Vagina (tissue), 2 donors: ENCODE measurements at places on chromosomes 13 and 19.

DNA sequence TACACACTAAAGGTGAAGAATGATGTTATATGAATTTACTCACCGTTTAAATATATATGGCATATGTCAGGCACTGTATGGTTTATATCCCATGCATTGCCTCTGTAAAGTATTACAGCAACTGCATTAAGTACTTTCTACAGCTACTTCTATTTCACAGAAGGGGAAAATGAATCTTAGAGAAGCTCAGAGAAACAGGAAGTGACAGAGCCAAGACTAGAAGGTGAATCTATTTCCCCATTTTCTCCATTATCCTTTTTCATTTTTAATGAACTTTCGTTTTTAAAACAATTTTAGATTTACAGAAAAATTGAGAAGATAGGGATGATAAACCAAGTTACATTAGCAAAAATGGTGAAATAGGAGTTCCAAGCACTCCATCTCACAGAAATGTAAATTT lies 863.3 kb downstream of the UQCRFS1 start:
- DNase-seq: no peak

- no peak for DNase-seq
Observed at GRCh38 chr19:7304200-7304599, 10.0 kb upstream of the INSR start.

DNA sequence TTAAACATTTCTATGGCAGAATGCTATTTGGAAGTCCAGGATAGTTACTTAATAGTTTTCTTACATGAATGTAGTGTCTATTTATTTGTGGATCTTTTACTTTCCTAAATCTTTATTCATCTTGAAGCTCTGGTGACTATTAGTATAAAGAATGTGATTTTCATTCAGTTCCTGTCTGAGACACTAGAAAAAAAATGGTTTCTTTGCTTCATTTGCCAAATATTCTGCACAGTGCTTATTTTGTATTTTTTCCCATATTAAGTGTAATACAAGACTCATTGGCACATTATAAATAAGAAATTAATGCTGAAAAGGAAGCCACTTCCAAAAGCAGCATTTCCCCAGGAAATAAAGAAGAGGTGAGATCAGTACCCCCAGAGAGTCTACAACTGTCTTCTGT lies 109.8 kb downstream of the POSTN start:
- DNase-seq: no peak

DNA sequence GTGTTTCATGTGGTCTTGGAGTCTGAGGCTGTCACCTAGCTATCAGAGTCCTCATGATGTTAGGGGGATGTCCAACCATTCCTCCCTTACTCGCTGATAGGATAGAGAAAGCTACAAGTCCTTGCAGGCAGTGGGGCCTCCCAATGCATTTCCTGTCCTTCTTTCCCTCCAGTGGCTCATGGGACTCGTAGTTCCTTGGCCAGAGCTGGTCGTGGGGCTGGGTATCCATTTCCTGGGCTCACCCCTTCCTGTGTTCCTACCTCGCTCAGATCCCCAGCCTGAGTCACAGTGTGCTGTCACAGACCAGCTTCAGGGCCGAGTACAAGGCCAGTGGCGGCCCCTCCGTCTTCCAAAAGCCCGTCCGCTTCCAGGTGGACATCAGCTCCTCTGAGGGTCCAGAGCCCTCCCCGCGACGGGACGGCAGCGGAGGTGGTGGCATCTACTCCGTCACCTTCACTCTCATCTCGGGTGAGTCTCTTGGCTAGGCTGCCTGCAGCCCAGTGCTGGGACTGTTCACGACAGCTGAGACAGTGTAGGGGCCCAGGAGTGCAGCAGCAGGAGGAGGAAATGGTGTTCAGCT lies 19.1 kb downstream of the TMEM150B start:
- no peak for DNase-seq

DNA sequence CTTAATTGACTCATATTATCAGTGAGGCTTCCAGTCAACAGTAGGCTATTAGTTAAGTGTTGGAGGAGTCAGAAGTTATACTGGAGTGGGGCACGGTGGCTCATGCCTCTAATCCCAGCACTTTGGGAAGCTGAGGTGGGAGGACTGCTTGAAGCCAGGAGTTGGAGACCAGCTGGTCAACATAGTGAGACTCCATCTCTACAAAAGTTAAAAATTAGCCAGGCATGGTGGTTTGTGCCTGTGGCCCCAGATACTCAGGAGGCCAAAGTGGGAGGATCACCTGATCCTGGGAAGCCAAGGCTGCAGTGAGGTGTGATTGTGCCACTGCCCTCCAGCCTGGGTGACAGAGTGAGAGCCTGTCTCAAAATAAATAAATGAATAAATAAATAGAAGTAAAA lies 53.2 kb downstream of the COMP start:
- no peak for DNase-seq

DNA sequence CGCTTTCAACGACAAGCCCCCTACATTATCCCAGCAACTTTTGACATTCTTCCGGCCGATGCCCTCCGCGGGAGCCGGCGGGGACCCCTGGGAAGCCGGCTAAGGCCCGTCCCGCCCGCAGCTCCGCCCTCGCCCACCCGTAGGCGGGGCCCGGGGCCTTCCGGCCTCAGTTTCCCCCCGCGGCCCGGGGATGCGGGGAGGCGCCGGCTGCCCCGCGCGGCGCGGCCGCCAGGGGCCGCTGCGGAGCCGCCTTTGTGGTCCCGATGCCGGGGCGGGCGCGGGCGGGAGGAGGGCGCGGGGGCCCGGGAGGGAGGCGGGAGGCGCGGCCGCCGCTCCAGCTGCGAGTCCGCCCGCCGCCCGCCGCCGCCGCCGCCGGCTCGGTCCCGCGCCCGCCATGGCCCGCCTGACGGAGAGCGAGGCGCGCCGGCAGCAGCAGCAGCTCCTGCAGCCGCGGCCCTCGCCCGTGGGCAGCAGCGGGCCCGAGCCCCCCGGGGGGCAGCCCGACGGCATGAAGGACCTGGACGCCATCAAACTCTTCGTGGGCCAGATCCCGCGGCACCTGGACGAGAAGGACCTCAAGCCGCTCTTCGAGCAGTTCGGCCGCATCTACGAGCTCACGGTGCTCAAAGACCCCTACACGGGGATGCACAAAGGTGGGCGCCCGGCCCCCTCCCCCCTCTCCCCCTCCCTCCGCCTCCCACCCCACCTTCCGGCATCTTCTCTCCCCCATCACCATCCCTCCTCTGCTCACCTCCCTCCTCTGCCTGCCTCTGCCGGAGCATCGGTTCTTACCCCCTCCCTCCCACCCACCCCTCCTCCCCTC lies at the start of gene CELF5:
TSS of gene CELF5 (plus strand) at position 316 of the 823 bp plus-strand sequence. CDS start at position 395, 79 bp downstream.
- DNase-seq: no peak

- no peak for DNase-seq
Observed at GRCh38 chr13:44021422-44021821, 141.7 kb downstream of the LACC1 start.

DNA sequence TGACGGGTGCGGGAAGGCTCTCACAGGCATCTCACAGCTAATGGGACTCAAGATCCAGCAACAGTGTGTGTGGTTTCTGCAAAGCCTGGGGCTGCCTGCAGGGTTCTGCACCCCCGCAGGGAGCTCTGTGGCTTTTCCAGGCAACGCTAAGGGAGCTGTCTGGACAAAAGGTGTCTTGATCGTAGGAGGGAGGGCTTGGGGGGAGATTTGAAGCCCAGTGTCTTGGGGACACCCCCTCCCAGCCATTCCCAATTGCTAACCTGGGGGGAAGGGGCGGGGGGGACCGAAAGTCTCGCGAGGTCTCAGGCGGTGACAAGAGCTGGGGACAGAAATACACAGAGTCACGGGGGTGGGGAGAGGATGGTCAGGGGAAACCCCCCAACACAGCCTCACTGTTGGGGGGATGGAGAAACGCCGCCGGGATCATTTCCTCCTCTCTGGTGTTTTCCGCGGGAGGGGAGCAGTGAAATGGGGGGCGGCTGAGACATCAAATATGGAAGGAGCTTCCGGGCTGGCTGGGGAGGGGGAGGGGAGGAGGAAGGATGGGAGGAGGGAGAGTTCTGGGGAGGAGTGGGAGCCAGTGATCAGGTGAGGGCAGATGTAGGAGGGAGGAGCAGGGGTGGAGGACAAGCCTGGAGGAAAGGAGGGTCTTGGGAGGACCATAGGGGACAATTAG lies 13.3 kb downstream of the KCNC3 start:
- no peak for DNase-seq

DNA sequence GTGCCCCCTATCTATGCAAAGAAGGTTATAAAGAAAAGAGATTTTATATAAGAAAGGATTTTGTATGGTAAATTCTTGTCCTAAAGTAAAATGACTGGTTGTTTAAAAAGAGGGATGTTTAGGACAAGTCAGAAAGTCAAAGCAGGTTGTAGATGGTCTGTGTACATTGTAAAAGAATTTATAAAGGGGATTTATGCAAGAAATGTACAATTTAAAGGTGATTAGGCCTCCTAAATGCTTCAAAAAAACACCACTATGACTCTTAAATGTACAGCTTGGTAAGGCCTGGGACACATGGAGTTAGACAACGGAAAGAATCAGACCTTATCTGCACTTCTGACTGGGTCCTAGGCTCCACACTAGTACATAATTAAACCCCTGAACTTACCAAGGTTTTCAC lies 19.3 kb upstream of the C13orf42 start:
- no peak for DNase-seq

DNA sequence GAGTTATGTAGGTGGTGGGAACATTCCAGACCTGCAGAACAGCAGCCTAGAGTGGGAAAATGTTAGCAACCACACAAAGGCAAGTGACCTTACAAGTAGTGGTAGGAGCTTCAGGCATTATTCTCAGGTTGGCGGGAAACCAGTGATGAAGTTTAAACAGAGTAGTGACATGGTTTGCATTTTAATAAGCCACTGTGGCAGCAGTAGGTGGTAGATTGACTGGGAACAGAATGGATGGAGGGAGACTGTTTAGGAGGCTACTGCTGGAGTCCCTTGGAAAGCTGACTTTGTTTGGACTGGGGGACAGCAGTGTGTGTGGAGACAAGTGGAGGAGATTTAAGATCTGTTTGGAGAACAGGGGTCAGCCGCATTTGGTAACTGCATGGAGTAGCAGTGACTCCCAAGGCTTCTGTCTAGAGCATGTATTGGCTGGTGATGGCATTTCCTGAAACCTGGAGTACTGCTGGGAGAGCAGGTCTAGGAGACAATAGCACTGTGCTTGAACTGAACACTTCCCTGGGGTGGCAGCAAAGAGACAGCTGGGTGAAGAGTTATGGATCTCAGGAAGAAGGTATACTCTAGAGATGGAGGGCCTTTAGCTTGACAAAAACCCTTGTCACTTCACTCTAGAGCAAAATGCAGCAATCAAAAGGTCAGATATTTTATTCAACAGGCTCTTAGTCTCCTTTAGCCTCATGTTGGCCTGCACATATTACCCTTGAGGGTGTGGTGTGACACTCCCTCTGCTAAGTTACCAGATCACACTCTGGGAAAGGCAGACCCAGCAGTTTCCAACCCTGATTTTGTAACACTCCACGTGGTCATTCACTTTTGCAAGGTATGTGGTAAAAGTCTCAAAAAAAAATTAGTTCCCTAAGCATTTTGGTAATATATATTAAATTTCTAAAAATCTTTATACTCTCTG lies 70.3 kb downstream of the DHRS12 start:
- no peak for DNase-seq

- no peak for DNase-seq
Observed at GRCh38 chr19:40219721-40220276, 1.6 kb upstream of the TTC9B start.

DNA sequence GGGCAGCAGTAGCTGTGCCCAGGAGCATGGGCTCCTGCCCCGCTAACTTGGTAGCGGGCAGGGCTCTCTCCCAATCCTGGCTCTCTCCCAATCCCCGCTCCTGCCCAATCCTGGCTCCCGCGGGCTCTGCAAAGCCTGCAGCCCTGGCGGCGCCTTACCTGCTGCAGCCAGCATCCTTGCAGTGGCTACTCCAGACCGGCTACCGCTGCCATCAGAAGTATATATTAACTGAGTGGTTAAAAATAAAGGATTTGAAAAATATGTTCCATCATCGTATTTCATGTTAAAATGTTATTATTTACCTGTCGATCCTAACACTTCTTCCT lies 698.2 kb downstream of the SLITRK1 start:
- no peak for DNase-seq

DNA sequence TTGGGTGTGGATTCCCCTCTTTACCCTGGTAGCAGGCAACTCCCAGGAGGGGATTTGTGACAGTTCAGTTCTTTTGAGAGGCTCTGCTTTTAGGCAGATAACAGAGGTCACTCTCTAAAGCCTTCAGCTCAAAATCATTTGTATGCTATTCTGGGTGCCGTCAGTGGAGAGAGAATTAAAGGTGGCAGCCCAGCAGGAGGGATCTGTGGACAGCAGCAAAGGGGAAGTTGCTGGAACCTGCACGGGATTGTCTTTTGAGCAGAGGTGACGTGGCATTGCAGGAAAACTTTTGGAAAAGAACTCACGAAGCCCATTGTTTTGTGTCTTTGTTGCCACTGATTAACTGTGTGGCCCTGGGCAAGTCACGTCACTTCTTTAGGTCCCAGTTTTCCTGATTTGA lies 62.4 kb upstream of the C1QTNF9 start:
- DNase-seq: no peak

- DNase-seq: no peak
Observed at GRCh38 chr13:97967948-97968347, 14.5 kb downstream of the IPO5 start.

GRCh38 chr19:15195371-15196334 lies 5.1 kb downstream of the NOTCH3 start:
- no peak for DNase-seq

- DNase-seq: no peak
Observed at GRCh38 chr13:106858903-106859532, 291.1 kb upstream of the ARGLU1 start.

GRCh38 chr19:19520989-19521388 lies 5.0 kb downstream of the NDUFA13 start:
- no peak for DNase-seq

DNA sequence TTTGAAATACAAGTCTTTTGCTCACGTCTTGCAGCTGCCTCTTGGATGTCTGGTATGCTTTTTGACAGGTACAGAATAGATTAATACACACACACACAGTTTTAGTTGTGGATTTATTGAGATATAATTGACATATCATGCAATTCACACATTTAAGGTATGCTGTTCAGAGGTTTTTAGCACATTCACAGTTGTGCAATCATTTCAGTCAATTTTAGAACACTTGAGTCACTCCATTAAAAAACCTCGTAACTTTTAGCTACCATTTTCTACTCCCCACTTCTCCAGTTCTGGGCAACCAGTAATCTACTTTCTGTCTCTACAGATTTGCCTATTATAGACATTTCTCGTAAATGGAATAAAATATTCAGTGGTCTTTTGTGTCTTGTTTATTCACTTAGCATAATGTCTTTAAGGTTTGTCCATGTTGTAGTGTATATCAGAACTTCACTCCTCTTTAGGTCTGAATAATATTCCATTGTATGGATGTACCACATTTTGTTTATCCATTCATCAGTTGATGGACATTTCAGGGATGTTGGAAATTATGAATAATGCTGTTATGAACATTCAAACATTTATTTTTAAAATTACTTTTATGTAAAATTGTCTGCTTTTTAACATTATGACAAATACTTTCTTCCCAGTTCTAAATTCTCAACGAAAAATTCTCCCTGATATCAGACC lies 2.5 kb upstream of the ZMYM2 start:
- no peak for DNase-seq

DNA sequence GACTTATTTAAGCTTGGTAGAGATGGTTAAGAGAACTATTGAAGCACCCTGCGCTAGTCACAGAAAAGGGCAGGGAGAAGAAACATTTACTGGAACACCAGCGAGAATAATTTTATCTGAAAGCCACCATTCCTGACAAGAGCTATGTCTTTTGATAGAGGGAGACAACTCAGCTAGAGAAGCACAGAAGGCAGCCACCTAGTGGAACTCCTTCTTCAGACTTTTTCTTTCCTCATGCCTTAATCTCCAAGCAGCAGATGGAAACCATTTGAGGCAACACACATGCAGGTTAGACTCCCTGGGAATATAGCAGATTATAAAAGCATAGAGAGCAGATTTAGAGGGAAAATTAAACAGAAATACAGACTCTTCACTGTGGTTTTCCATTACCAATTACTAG lies 813.4 kb downstream of the SLITRK6 start:
- DNase-seq: no peak
